Melanocyte of skin (primary cell): ENCODE measurements at places on chromosomes 2 and 18. TPM values are rescaled to one million over a fixed set of nuclear protein-coding genes. Genes with fewer than 3 reads are reported as not detected.

The LYPD6 gene
- 0.69 and 1.1 TPM in 2 replicates for total RNA-seq

The ASB18 gene
- total RNA-seq = not detected in 2 replicates

The SPHKAP gene
- not detected in 2 replicates for total RNA-seq

The EN1 gene
- total RNA-seq = not detected in 2 replicates

The HTR2B gene
- total RNA-seq = 0.34 and 0.36 TPM in 2 replicates

The FIGN gene
- total RNA-seq = 2.8 and 4.0 TPM in 2 replicates

The ZEB2 gene
- total RNA-seq = 210 and 265 TPM in 2 replicates

The PRKCE gene
- total RNA-seq = 22.7 and 28.4 TPM in 2 replicates

The MAPK4 gene
- 9.5 and 16.5 TPM in 2 replicates for total RNA-seq

The TMEM200C gene
- total RNA-seq = not detected in 2 replicates

The EIF2AK3 gene
- total RNA-seq = 15.3 and 20.1 TPM in 2 replicates

The MGAT4A gene
- 1.7 and 5.1 TPM in 2 replicates for total RNA-seq

The REG3A gene
- total RNA-seq = not detected in 2 replicates

The CERKL gene
- under 0.01 and 0.15 TPM in 2 replicates for total RNA-seq

The GKN2 gene
- not detected in 2 replicates for total RNA-seq

The IL1A gene
- total RNA-seq = not detected in 2 replicates

The LCT gene
- total RNA-seq = under 0.01 TPM in 2 replicates

The NCL gene
- 127 and 136 TPM in 2 replicates for total RNA-seq

The MARCHF4 gene
- not detected in 2 replicates for total RNA-seq

The HOXD10 gene
- total RNA-seq = not detected in 2 replicates

The RESP18 gene
- total RNA-seq = not detected in 2 replicates

The MDH1B gene
- 1.4 and 2.5 TPM in 2 replicates for total RNA-seq

The C2orf15 gene
- 0.15 TPM in 1 of 2 replicates, not detected in the other for total RNA-seq

The LBX2 gene
- 2.0 and 3.5 TPM in 2 replicates for total RNA-seq

The PSMA8 gene
- under 0.01 TPM in 1 of 2 replicates, not detected in the other for total RNA-seq
